ENCODE measurements at places on chromosomes 12 and 14. TPM values are rescaled to one million over a fixed set of nuclear protein-coding genes. Genes with fewer than 3 reads are reported as not detected.

- DNase-seq, result no peak
- H3K4me1 ChIP-seq, result no peaks in the 10 kb centered on the region
- no peaks in the 10 kb centered on the region for H3K36me3 ChIP-seq
- peaks cover 6% of the 10 kb centered on the region for H3K27me3 ChIP-seq
- H3K4me3 ChIP-seq, result no peak overlapping the region
- no peak overlapping the region for H3K27ac ChIP-seq
These were observed 52.5 kb downstream of the PAX9 start for GRCh38 chr14:36713960-36714703.

GRCh38 chr12:122845041-122845864 is 10.0 kb downstream of the HIP1R start:
- no peaks in the 10 kb centered on the region for H3K27me3 ChIP-seq
- no peak overlapping the region for H3K4me3 ChIP-seq
- DNase-seq, result no peak

DNA sequence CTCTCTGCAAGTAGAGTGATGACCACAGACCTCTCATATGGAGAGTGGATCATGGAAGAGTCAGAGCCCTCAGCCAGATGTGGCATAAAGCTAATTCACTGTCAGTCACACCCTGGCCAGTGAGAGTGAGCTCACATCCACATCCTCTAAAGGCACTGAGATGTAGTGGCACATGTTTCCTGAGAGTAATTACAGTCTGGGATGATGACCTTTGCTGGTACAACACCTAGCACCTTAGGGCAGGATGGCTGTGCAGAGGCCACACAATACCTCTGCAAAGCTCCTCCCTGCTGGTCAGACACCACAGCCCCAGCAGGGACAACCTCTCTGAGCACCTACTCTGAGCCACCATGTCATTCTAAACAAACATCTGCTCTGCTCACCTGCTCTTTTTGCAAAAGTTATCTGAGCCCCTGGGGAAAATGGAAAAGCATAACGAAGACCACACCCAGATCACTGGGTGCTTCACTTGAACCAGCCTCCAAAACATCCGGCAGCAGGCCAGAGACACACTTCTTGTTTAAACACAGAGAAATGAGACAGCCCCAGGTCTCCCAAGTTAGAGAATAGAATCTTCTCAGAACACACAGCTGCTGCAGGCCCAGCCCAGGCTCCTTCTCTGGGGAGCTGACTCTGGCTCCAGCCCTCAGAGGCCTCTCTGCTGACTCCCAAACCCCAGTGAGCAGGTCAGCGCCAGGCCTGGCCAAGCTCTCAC is 30.3 kb downstream of the PITPNM2 start:
- no peak for DNase-seq
- no peak overlapping the region for H3K4me3 ChIP-seq
- H3K36me3 ChIP-seq, result no peaks in the 10 kb centered on the region
- peaks cover 57% of the 10 kb centered on the region for H3K4me1 ChIP-seq
- peak overlapping the region; percentile 64 for H3K27ac ChIP-seq

The EXOC3L4 gene
- total RNA-seq, result 0.66 TPM

The GYS2 gene
- total RNA-seq, result not detected

The MCRS1 gene
- total RNA-seq, result 97.9 TPM

The LIN52 gene
- 8.0 TPM for total RNA-seq

The EIF4B gene
- total RNA-seq, result 390 TPM

- H3K4me1 ChIP-seq, result no peaks in the 10 kb centered on the region
- H3K27ac ChIP-seq, result no peak overlapping the region
- no peak overlapping the region for H3K4me3 ChIP-seq
- DNase-seq, result no peak
- H3K36me3 ChIP-seq, result no peaks in the 10 kb centered on the region
These were observed 93.7 kb downstream of the DHRS2 start for GRCh38 chr14:23729720-23730387.

DNA sequence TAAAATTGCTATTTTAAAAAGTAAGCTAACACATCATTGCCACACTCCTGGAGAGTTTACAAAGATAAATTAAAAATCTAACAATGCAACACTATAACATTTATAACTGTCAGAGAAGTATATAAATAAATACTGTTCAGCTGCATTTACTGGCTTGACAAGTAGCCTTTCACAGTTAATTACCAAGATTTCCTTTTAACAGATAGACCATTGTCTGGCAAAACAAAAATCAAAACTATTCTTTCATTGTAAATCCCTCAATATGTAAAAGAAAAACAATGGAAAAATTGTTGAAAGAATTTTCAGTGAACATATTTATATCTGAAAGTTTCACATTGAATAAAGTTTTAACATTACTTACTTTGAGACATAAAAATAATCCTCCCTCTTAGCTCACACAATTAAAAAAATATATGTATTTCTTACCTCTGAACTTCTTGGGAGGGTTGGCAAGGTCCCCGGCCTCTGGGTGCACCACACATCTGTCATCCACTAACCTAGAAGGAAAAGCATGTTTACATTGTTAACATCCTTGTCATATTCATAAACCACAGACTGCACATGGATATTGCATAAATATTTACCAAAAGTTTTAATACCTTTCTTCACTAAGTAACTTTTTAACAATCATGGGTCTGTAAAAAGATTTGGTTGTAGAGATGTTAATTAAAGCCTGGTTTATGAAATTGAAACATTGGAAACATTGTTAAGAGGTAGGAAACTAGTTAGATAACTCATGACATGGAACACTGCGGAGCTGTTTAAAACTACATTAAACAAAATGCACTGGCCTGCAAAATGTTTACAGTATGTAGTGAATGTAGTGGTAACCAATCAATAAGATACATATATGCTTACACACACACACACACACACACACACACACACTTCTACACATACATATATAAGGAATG is 43.0 kb downstream of the ITPR2 start:
- no peak overlapping the region for H3K4me3 ChIP-seq
- peaks cover 37% of the 10 kb centered on the region for H3K4me1 ChIP-seq
- H3K27me3 ChIP-seq, result no peaks in the 10 kb centered on the region
- no peaks in the 10 kb centered on the region for H3K36me3 ChIP-seq

The USP44 gene
- 0.80 TPM for total RNA-seq

The CELA1 gene
- not detected for total RNA-seq

DNA sequence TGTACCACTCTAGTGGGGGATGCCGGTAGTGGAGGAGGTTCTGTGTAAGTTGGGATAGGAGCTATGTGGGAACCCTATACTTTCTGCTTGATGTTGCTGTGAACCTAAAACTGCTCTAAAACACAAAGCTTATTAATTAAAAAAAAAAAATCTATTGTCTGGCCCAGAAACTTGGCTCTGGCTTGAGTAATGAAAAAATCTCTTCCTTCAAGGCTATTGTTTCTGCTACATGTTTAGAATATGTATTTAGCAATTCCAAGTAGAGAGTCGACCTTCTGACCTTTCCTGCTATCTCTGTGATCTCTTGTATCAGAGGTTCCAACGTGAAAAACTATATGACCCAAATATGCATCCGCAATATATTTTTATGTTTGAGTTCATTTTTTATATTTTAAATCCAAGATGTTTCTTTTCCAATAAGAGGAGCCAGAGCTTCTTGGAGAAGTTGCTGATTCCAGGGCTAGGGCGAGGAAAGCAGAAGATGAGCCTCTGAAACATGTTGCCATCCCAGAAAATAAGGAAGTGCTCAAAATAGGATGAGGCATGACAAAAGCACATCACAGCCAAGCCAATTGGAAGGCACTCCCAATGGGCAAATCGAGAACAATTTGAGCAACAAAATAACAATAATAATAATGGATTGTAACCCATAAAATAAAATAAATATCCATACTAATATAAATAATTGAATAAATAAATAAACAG is 184.6 kb upstream of the TMEM260 start:
- H3K27ac ChIP-seq, result no peak overlapping the region
- H3K36me3 ChIP-seq, result no peaks in the 10 kb centered on the region
- DNase-seq, result no peak
- H3K27me3 ChIP-seq, result no peaks in the 10 kb centered on the region
- no peak overlapping the region for H3K4me3 ChIP-seq

GRCh38 chr12:94770791-94771190 is 120.4 kb upstream of the TMCC3 start:
- H3K4me3 ChIP-seq, result no peak overlapping the region
- H3K36me3 ChIP-seq, result no peaks in the 10 kb centered on the region
- peaks cover 57% of the 10 kb centered on the region for H3K27me3 ChIP-seq
- peaks cover 7% of the 10 kb centered on the region for H3K4me1 ChIP-seq
- no peak overlapping the region for H3K27ac ChIP-seq

DNA sequence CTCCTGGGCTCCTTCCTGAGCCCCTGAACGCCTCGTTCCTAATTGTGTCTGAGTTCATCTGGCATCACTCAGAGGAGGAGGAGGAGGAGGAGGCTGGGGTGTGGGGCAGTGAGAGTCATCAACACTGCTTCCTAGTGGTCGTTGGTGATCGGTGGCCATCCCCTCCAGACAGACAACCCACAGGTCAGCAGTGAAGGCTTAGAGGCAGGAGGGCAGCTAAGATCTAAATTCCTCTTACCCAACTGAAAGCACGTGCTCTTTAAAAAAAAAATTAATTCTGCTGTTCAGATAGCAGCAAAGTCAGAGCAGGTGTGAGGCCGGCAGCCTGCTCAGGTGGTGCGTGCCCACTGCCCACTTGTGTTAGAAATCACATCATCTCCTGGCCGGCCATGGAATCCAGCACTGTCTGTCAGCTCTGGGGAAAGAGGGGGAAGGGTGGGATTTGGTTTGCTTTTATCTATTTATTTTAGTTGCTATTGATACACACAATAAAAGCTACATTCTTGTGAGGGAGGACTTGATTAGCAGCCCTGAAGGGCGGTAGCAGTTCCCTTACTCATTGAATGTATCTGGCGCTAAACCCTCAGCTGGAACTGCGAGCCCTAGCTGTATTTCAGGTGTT is 46.6 kb downstream of the PPP2R5C start:
- no peaks in the 10 kb centered on the region for H3K36me3 ChIP-seq
- peaks cover 50% of the 10 kb centered on the region for H3K4me1 ChIP-seq
- DNase-seq, result no peak
- H3K4me3 ChIP-seq, result no peak overlapping the region

GRCh38 chr14:31484754-31485153 is 3.1 kb downstream of the GPR33 start:
- no peaks in the 10 kb centered on the region for H3K36me3 ChIP-seq
- H3K4me1 ChIP-seq, result no peaks in the 10 kb centered on the region
- no peaks in the 10 kb centered on the region for H3K27me3 ChIP-seq
- no peak for DNase-seq
- no peak overlapping the region for H3K27ac ChIP-seq

DNA sequence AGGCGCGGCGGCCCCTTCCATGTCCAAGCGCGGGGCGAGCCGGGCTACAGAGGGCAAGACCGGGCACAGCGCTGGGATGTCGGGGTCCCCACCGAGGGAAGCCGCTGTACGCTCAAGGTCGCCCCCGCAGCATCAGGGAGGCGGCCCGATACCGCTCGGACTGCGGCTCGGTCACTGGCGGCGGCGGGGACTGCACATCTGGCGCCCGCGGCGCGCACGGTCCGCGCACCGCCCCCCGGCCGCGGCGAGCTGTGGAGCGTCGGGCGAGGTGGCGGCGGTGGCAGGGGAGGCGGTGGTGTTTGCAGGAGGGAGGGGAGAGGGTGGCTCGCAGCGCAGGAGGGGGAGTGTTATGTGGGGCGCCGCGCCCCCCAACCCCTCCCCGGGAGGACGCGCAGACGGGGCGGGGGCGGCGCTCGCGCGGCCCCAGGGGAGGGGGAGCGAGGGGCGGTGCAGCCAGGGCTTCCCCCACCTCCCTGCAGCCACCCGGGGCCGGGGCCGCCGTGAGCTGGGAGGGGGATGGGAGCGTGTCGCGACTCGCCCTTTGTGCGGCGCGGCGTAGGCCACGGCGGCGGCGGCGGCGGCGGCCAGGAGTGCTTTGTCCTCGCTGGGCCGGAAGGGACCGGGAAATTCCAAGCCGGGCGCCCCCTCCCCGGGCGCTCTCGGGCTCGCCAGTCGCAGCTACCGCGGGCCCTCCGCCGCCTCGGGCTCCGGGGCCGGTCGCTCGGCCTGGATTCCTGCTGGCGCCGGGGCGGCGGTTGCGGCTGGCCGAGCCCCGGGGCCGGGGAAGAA is at the start of gene NUAK1:
TSS of gene NUAK1 (minus strand) at position 322 of the 789 bp plus-strand sequence. CDS start at position 21, 301 bp downstream.
- H3K4me1 ChIP-seq, result peaks cover 92% of the 10 kb centered on the region
- H3K36me3 ChIP-seq, result no peaks in the 10 kb centered on the region
- H3K4me3 ChIP-seq, result peak within 1 kb of the TSS; percentile 95
- peak within 1 kb of the TSS; percentile 98 for H3K27ac ChIP-seq
- peak; percentile 82 for DNase-seq

The SRRM4 gene
- total RNA-seq, result 0.19 TPM

GRCh38 chr12:101459642-101460346 is 15.3 kb upstream of the SPIC start:
- no peaks in the 10 kb centered on the region for H3K4me1 ChIP-seq
- no peak overlapping the region for H3K27ac ChIP-seq
- no peaks in the 10 kb centered on the region for H3K36me3 ChIP-seq
- no peak overlapping the region for H3K4me3 ChIP-seq
- no peaks in the 10 kb centered on the region for H3K27me3 ChIP-seq

DNA sequence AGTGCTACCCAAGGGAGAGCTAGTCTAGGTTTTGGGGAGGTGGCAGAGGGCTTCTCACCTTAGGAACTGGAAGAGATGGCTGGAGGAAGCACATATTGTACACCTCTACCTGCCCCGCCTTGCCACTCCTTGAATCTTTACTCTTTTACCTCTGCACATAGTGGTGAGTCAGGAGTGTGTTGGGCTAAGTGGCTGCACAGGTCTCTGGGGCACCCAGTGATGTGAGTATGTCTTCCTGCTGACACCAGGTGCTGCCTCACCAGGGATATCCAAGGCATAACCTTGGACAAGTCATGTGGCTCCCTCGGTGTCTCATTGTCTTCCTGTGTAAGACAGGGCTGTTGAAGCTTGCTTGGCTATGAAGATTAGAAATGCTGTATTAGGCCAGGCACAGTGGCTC is 19.8 kb upstream of the CABP1 start:
- peaks cover 45% of the 10 kb centered on the region for H3K27me3 ChIP-seq
- H3K27ac ChIP-seq, result no peak overlapping the region
- no peak for DNase-seq

The RNASE7 gene
- total RNA-seq, result not detected

DNA sequence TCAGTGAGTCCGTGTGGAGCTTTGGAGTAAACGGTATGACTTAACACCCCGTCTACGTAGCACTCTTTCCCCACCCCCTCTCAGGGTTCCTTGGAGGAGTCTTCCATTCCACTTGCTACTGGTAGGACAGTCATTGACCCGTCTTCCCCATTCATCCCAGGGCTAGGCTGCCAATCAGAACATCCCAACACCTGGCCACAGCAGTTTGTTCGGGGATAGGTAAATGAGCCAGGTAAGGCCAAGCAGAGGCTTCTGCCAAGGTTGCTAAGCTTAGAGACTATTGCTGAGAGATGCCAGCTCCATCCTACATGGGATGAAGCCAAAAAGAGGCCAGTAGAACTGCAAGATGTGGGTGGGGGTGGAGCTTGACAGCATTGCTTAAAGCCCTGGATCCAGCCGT is 130.8 kb downstream of the BCL11B start:
- H3K27me3 ChIP-seq, result peaks cover 31% of the 10 kb centered on the region
- no peaks in the 10 kb centered on the region for H3K36me3 ChIP-seq

The DEPDC4 gene
- 0.47 TPM for total RNA-seq
